ENCODE measurements at places on chromosomes 2 and 18.

- DNase-seq, result no peak
These were observed 107.2 kb upstream of the ZNF236 start for GRCh38 chr18:76715012-76715610.

GRCh38 chr2:179525340-179525739 lies 260.7 kb upstream of the SESTD1 start:
- no peak for DNase-seq

DNA sequence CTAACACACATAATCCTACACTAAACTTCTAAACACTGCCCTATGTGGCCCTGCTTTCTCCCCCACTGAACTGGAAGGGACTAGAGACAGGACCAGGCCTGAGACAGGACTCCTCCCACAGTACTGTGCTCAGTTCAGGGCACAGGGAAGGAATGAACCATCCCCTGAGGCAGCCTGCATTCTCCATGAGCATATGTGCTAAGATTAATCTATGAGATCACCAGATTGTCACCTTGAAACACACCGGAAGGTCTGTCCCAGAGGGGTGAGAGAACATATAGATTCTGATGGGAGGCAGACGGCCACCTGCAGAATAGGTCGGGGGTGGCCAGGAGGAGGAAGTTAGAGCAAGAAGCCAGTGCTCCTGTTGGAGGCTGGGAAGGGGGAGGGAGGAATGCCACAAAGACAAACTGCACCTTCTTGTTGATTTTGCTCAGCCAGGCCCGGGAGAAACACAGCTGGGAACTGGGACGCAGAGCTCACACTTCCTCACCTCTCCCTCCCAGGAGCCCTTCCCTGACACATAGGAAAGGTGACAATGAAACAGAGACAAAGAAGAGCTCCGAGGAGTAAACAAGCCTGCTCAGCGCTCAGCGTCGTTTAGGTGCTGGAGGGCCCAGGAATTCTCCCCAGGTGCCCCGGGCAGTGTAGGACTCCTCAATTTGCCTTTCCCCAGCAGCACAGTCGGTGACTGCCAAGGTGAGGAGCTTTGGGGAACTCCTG lies 52.1 kb downstream of the ZBTB7C start:
- no peak for DNase-seq

DNA sequence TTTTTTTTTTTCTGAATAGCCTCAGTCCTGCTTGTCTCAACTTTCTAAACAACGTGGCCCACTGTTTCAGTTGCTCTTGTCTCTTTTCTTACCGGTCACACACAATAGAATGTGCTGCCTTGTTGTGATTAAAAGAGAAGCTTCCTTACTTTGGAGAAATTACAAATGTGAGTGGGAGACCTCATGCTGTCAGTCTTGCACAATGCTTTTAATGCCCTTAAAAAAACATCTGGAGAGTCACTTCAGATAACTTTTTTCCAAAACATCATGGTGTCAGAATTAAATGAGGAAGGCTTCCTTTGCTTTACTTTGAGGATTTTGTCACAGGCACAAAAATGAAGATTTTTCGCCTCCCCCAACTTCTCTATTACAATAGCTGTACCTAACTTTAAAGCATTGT lies 37.7 kb downstream of the LHCGR start:
- DNase-seq, result no peak

DNA sequence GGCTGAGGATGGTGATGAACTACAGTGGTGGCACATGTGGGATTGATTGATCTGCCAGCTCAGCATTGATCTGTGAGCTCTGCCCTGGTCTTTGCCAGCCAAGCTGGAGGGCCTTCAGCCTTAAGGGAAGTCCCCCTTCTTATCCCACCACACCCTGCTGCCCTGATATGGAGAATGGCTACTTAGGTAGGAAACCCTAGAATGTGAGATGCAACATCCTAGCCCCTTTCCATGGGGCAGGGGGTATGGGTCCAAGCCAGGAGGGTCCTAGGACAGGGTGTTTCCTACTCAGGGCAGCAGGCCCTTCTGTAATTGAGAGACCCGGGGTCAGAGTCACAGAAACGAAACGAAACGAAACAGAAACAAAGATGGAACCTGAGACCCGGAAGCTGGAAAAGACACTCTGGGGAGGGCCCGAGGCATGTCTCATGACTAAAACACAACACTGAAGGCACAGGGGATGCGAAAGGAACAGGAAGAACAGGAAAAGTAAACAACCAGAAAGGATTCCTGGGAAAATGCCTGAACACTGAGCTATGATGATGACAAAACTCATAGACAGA lies 16.9 kb upstream of the SULT1C2 start:
- no peak for DNase-seq

Data from NCI-H1048 (cell line).